ENCODE measurements at places on chromosomes 5 and 9.

DNA sequence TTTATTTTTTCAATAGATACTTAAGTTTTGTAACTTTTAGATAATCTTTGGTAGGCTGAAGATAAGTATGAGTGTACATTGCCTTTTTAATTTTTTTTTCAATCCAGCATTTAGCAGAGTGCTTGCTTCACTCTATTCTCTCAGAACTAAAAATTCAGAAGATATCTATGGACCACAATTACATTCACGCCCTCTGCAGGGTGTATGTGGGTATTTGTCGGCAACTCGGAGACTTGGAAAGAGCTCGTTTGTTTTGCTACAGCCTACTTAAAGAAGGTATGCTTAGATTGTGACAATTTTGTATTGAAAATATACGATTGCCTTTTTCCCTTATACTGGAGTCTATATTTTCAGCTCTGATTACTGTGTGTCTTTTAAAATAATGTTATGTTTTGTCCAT, 43.8 kb downstream of the ICE1 start:
- DNase-seq: no peak

GRCh38 chr9:98254228-98255060, 1.0 kb downstream of the TBC1D2 start:
- no peak for DNase-seq

DNA sequence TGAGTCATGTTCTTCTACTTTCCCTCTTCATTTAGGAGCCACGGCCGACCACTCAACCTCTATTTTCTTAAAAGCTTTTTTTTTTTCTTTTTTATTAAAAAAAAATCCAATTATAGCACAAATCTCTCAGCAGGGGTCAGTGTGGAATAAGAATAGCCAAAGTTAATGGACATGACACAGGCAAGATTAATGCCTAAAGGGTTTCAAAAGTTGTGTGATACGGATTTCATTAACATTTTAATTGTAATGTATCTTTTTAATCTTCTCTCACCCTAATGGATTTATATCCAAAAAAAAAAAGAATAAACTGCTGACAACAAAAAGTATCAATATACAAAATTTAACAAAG, 5.4 kb downstream of the NACC2 start:
- no peak for DNase-seq

DNA sequence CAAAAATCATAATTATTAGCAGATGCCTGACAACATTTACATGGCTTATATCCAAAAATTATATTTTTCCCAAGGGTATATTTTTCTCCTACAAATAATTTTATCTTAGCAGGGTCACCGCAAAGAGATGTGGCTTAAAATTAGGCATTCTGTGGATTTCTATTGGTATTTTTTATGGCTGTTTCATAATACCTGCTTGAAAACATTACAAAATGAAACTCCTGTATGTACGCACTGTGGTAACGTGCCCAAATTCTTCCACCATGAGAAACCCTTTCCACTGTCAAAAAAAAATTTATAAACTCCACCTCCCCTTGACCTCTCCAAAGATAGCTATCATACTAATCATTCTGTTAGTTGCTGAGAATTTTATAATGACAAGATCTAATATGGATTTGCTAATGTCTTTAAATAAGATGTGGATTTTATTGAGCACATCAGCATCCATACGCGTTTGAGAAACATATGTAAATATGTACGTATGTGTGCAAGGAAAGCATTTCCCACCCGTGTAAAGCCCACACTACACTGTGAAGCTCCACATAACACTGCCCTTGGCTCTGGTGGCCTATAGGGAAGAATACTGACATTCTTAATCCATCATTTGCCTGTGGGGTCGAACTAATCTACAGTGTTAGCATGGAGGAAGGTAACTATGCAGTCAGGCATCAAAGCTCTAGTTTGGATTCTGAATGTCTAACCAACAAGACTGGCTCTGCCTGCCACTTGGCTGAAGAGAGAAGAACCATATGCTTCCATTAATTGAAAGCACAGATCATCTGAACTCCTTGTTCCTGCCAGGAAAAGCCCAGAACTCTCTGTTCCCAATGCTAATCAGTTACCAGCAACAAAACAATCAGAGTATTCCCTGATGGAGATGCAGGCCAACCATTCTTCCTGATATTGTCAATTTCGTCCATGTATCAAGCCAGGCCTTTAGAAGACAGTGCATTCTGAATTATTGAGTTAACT, 244.7 kb downstream of the SPOCK1 start:
- no peak for DNase-seq

DNA sequence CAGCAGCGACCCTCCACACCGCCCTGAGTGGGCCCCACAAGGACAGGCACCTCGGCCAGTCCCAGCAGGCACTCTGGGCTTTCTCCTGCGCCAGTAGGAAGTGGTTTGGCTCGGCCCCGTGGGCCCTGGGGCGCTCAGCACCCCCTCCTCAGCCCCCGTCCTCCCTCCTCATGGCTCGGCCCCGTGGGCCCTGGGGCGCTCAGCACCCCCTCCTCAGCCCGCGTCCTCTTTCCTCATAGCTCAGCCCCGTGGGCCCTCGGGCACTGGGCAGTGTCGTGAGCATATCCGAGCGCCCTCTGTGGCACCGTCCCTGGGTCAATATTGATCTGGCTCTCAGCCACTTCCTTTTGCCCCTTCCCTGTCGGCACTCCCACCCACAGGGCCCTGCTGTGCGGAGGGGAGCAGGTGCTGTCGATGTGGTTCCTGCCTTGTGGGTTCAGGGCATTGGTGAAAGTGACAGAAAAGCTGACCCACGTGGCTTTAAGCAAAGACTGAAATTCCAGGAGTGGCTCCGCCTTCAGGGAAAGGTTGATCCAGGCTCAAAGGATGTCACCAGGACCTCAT, 5.5 kb upstream of the SCGB3A1 start:
- no peak for DNase-seq

DNA sequence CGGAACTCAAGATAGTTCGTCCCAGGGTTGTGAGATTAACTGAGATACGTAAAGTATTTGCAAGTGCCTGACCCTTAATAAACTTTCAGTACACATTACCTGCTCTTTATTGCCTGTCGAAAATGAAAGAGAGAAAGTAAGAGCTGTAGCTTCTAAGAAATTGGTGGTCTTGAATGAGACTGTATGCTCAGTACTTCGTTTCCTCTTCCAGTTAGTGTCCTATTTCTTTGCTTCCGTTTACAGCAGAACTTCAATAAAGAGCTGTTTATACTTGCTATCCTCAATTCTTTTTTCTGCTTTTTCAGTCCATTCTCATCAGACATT, 534 bp downstream of the SRFBP1 start:
- no peak for DNase-seq

DNA sequence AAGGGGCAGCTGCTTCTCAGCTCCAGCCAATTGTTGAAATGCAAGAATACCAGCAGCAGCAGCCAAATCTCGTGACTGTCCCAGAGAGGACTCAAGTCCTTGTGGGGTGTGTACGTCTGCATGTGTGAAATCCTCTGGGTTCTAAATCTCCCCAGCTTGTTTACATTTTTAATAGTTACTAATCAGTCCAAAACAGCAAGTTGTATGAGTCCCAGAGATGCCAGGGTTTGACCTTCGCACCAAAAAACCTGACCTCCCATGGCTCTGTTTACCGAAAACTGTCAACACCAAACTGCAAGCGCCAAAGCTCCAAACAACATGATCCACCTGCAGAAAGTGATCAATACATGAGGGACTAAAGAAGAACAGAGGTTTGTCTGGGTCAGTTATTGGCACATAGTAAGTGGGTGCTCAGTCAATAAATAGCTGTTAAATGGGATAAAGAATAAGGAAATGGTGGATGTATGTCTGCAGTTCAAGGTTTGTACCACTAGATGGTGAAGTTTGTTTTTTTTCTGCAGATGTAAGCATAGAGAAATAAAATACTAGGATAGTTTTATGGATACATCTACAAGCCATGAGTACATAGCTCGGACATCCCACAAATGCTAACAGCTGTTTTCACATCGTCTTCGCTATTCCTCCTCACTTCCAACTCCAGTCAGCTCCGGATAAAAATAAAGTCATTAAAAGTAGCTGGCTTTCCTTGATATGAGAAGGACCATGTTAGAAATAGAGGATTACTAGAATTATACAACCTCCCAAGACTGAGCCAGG, 85.3 kb upstream of the ADRB2 start:
- peak; percentile 18 for DNase-seq

DNA sequence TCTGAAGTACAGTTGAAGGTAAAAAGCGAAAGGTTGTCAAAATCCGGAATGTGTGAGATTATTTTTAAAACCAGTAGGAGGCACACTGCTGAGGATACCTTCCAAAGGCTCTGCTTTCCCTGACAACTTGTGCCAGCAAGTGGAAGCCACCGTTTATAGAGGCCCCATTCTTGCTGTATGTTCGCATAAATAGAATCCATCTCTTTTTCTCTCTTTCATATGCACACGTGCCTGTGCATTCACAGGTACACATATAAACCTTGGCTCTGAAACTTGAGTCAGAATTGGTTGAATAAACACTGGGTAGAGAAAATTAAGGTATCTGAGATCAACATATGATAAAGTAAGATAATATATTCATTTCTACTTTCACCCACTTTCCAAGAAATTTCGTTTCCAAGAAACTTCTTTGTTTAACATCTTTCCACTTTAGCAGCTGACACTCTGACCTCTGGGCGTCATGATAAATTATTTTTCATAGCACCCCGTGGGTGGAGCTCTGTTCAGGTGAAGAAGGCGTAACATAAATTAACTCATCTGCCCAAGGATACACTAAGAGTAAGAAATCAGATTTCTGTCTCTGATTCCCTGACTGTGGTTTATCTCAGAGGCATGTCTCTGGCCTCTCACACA, 63.7 kb upstream of the RICTOR start:
- DNase-seq: no peak

- no peak for DNase-seq
These were observed 152.5 kb downstream of the INSYN2B start for GRCh38 chr5:169827769-169828168.

- no peak for DNase-seq
These were observed 47.8 kb downstream of the AHRR start for GRCh38 chr5:369151-369868.

- no peak for DNase-seq
These were observed 9.7 kb upstream of the NEK6 start for GRCh38 chr9:124248066-124248465.

DNA sequence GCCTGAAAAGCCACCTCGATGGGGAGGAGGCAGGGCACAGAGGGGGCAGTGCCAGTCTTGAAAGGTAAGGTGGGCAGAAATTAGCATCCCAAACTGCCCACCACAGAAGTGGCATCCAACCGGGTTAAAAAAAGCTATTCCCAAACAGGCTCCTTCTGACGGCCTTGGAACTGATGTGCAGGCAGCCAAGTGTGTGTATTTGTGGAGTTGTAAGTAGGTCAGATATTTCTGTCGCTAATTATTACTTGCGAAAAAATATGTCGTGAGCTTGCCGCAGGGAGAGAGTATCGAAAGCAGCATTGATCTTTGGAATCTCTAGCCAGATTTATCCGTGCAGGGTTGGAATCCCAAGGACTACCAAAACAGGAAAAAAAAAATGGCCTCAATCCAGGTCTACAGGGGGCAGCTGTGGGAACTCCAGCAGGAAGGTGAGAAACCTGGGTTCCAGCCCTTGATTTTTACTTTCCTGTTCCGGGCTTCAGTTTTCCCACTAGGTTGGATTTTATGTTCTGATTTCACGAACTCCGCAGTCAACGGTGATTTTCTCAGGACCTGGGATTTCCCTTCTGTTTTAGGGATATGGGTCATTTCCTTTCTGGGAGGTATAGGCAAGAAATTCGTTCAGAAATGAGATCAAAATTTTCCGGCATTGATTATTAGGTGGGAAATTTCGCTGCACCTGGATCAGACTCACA, 200.8 kb downstream of the RGS3 start:
- DNase-seq: no peak

GRCh38 chr9:5931657-5932056, 41.0 kb downstream of the MLANA start:
- DNase-seq: no peak

- DNase-seq: no peak
These were observed 43.7 kb upstream of the TTC1 start for GRCh38 chr5:159965031-159965837.

DNA sequence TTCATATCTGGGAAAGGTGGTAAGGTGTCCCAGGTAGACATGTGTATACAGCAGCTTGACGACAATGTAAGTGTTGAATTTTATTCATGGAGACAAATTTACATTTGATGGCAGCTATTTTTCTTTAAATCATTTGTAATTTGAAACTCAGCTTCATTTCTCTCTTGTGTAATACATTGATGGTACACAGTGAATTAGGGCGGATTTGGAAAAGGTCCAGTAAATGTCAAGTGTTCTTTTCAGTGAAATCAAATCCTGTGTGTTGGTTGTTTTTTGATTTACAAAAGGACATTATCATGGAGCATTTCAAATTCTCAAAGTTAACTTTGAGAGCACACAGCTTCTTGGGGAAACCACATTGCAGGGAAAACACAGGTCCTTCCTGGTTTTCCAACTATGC, 30.0 kb upstream of the PCSK1 start:
- DNase-seq: no peak

GRCh38 chr5:143229896-143230675, 173.4 kb downstream of the NR3C1 start:
- no peak for DNase-seq

- DNase-seq: no peak
These were observed 84.5 kb downstream of the LMX1B start for GRCh38 chr9:126698251-126698650.

- DNase-seq: no peak
These were observed 581.8 kb downstream of the ACTL7B start for GRCh38 chr9:108273988-108274387.

GRCh38 chr5:74034733-74035132, 408.7 kb downstream of the ARHGEF28 start:
- no peak for DNase-seq

DNA sequence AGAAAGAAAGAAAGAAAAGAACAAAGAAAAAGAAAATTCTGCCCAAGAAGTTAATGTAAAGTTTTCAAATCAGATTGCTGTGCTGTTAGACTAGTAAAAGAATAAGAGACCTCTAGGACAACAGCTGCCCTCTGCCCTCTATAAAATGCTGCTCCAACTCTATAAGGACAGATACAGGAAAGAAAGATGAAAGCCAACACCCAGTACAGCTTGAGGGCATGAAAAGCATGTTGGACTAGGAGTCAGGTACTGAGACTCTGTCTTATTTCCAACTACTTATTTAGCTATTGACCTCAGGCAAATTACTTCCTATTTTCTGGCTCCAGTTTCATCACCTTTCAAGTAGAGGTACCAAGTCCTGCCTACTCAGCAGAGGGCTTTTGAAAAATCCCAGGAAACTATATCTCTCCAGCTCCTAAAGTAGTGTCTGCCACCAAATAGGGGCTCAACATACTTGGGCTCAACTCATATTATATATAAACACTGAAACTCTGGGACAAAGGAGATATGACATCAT, 5.7 kb downstream of the HBEGF start:
- DNase-seq: no peak

DNA sequence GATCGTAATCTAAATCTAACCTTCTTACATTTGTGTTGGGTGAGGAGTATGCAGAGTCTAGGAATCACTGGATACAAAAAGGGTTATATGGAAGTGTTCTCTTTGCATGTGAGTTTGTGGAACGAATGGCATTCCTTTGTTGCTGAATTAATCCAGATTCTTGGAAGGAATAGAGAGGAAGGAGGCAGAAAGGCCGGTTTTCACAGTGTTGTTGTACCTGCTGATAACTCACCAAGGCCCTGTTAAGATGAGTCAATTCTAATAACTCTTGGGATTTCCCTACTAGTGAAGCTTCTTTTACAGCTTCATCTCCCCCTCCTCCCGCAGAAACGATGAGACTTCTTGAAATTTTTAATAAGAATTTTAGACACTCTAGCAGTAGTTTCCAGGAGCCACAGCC, 84.0 kb downstream of the ZSWIM6 start:
- no peak for DNase-seq

Measured in right renal cortex interstitium (tissue), 3 donors.